Ecto neural progenitor cell (in vitro differentiated cells): ENCODE measurements at places on chromosomes 2 and 18.

DNA sequence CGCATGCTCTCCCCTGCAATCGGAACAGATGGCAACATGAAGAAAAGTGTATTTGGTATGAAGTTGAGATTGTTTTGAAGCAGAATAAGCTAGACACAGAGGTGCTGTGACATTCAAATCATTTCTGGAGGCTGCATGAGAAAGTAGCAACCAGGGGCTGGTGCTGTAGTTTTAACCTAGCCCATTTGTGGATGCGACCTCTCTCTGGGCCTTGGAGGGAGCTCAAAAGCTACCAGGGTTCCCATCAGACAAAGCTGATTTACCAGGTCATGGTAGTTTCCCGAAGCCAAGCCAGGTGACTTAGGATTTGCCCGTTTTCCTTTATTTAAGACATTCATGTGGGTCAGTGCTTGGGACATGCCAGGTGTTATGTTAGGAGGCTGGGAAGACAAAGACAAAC, 77.5 kb downstream of the CIB4 start:
- no peak for DNase-seq

GRCh38 chr2:9406529-9407362, 16.6 kb downstream of the ITGB1BP1 start:
- no peak for DNase-seq

GRCh38 chr2:225002656-225003045, 39.6 kb downstream of the DOCK10 start:
- DNase-seq = no peak

- DNase-seq = peak; percentile 46
These were observed 24.4 kb downstream of the ADRA2B start for GRCh38 chr2:96091711-96092572.

DNA sequence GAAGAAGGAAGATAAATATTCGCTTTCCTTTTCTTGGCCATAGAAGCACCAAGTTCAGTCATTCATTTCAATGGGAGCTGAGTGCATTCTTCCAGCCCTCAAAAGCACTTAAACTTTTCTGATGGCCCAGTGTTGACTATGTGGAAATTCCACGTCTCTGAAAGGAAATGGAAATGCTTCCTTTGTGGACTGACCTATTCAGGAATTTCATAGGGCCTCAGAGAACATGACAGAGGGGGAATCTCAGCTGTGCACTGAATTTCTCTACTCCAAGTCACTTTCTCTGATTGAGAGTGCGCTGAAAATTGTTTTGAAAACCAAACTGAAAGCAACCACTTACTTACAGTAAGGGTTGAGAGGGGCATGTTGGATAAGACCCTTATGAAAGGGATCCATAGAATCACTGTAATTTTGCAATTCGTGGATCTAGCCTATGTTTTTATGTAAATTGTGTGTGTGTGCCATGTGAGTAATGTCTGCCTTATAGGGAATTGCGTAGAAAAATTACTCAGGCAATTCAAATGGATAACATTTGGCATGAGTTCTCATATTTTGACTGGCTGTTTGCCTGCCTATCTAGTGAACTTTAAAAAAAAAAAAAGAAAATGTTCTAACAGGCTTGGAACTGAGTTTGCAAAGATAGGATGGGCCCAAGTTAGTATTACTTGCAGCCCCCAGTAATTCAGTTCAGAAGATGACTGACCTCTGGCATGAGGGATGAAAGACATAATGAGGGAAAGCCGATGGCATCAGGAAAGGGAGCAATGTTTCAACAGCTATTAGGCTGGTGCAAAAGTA, 437.0 kb downstream of the PTPRM start:
- no peak for DNase-seq

DNA sequence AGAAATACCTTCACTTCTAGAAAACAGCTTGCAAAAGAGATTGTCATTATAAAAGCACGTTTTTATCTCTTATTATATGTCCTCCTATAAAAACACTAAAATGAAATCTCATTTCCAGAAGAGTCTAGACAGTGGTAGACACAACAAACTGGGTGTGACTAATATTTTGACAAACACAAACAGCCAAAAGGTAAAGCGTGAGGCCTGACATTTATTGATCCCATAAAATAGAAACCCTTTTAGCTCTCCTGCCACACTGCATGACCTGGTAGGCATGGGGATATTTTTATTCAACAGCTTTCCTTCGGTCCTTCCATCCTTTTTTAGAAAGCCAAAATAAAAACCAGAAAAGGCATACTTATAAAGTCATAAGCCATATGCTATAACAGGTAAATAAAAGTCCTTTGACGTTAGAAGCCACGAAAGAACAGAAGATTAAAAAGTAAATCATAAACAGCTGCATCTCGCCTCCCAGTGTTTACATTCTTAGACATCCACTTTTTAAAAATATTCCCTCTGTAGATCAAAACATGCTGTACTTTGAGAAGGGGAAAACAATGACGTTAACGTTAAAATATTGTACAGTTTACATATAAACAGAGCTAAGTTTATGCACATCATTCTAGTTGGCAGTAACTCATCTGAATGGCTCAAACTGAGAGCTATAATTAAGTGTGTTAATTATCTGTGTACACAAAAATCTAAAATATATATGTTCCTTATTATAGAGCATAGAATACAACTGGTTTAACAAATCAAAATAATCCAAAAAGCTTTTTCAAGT, 44.6 kb downstream of the IRS1 start:
- DNase-seq = no peak

GRCh38 chr2:199851883-199852282, 891 bp upstream of the FTCDNL1 start:
- no peak for DNase-seq

GRCh38 chr2:234335661-234336228, 161.1 kb downstream of the ARL4C start:
- DNase-seq = no peak

DNA sequence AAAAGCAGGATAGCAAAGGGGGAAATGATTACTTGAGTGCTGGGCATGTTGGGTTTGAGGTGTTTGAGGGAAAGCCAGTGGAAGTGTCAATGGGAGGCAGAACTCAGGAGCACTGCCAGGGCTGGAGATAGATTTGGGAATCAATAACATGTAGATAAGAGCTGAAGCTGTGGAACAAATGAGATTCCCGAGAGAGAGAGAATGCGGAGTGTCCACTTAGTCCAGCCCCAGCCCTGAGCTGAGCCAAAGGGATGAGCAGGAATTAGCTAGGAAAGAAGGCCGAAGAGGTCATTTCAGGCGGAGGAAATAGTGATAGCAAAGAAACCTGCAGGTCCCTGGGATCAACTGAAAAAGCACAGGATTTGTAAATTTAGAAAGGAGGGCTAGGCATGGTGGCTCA, 21.2 kb upstream of the YES1 start:
- no peak for DNase-seq

GRCh38 chr2:226742347-226742746, 57.3 kb downstream of the IRS1 start:
- no peak for DNase-seq

DNA sequence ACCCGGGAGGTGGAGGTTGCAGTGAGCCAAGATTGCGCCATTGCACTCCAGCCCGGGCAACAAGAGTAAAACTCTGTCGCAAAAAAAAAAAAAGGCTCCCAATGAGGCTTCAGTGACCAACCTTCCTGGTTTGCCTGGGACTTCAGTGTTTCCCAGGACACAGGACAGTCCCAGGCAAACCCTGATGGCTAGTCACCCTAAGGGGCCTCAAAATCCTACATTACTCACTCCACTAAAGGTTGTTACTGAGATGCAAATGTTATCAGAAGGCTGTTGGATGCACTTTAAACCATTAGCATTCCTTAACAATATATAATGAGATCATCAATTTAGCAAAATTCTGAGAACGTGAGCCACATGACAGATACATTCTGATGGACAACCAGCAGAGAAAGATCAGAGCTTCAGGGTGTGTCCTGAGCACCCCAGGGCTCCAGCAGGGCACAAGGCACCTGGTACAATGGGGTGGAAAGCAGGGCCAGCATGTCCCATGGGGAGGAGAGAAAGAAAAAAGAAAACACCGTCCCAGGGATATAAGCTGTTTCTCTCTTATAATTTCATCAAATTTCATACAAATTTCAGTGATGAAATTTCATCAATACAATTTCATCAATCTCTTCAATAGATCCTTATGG, 118.1 kb upstream of the ARL5A start:
- no peak for DNase-seq

GRCh38 chr2:37587817-37588216, 83.6 kb downstream of the CDC42EP3 start:
- DNase-seq = no peak

DNA sequence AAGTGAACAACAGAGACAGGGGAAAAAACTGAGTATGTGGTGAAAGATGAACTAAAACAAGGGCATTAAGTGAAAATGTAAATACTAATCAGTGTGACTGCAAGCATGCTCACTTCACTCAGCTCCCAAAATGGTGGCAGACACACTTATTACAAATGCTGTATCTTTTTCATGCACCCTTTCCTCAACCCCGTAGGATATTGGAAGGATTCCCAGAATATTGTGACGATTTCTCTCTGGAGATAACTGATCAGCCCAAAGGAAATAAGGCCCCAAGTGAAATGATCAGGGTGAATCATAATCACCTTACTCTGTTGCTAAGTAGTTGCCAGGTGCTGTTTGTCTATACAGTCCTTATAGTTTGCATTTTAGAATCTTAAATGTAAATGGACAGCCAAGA, 138.9 kb upstream of the IL1R2 start:
- DNase-seq = no peak

- no peak for DNase-seq
These were observed 382.1 kb downstream of the NRXN1 start for GRCh38 chr2:50649626-50650402.

DNA sequence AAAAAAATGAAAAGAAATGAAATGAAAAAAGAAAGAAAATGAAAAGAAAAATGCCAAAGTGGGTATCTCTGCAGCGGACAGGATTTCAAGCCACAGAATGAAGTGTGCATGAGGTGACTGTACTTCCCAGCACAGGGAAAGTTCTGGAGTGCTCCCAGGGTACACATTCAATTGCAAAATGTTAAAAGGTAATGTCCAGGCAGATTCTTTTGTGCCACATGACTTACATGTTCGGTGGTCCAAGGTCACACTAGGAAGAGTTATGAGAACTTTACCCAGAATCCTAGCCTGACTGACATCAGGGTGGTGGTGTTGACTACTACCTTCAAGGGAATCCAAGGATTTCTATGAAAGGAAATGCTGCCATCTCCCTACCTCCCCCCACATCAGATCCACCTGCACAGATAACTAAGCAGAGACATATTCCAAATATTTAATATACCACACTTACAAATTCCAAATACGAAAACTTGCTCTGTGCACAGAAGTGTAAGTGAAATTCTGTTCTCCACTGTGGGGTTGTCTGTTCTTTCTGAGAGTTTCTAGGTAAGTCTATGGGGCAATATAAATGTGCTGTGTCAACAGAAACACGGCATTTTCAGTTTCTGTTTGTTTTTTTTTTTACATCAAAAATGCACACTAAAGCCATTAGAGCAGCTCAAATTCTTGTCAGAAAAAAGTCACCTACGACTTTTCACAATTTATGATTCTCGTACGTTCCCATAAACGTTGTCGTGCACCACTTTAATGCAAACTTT, 56.6 kb downstream of the CABYR start:
- no peak for DNase-seq

- no peak for DNase-seq
These were observed 36.4 kb downstream of the TACR1 start for GRCh38 chr2:75162897-75163296.

DNA sequence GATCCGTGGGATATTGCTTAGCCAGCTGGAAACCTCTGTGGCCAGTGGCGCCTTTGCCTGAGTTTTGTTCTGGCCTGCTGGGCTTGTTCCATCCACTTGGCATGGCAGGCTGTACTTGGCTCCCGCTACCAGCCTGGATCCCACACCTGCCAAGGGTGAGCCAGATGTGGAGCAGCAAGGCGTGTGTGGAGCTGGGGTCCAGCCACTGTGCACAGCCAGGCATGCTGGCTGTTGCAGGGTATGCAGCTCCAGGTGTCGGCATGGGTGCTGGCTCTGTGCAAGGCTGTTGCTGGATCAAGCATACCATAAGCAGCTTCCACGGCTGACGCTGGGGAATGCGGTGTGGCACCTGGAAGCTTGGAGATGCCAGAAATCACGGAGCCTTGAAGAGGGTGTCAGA, 34.5 kb downstream of the PTPN4 start:
- no peak for DNase-seq

GRCh38 chr18:49847524-49847923, 34.2 kb upstream of the ACAA2 start:
- no peak for DNase-seq

DNA sequence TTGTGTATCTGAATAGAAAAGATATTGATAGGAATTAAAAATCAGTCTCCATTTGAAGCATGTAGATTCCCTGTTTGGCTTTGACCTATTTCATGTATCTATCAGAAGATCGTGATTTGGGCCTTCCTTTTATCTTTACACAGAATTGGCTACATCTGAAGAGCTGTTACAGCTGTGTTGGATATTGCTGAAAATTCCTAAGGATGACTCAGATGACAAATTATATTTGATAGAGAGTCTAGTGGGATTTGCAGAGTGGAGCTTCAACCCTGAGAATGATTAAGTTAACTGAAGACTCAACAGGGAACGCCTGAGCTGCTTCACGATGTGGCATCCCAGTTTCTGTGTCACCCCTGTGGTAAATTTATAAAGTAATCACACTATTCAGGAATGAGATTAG, 4.9 kb upstream of the COL3A1 start:
- no peak for DNase-seq

DNA sequence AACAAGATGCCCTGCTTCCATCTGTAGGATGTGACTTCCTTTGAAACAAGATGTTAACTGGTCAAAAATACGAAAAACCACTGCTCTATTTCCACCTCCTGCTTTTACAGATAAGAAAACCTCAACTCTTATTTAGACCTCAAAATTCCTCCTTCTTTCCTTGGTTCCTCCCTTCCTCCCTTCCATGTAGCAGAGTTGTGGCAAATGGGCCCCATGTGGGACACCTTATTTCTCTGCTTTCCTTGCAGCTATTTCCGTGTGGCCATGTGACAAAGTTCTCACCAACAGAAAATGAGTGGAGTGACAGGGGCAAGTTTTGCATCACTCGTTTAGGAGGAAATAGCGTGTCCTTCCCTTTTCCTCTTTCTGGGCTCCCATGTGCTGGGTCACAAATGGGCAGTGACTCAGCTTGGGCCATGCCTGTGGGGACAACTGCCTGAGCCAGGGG, 69.4 kb upstream of the SMAD2 start:
- DNase-seq = no peak

DNA sequence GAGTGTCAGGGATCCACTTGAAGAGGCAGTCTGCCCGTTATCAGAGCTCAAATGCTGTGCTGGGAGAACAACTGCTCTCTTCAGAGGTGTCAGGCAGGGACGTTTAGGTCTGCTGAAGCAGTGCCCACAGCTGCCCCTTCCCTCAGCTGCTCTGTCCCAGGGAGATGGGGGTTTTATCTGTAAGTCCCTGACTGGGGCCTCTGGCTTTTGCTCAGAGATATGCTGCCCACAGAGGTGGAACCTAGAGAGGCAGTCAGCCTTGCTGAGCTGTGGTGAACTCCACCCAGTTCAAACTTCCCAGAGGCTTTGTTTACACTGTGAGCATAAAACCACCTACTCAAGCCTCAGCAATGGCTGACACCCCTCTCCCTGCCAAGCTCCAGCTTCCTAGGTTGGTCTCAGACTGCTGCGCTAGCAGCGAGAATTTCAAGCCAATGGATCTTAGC, 38.1 kb downstream of the PLEK start:
- DNase-seq = no peak
